Right lung (tissue), 10 donors: ENCODE measurements at places on chromosomes 2 and 18. TPM values are rescaled to one million over a fixed set of nuclear protein-coding genes. Genes with fewer than 3 reads are reported as not detected.

Gene GREB1L
- 0.58 TPM for polyA plus RNA-seq

- no peak for DNase-seq
Measured at GRCh38 chr18:77059294-77059916, 73.2 kb downstream of the MBP start.

- DNase-seq, result no peak
Measured at GRCh38 chr2:76684756-76685155, 837.4 kb downstream of the LRRTM4 start.

Gene SKOR2
- polyA plus RNA-seq, result not detected

Gene ALK
- polyA plus RNA-seq, result 0.04 TPM

DNA sequence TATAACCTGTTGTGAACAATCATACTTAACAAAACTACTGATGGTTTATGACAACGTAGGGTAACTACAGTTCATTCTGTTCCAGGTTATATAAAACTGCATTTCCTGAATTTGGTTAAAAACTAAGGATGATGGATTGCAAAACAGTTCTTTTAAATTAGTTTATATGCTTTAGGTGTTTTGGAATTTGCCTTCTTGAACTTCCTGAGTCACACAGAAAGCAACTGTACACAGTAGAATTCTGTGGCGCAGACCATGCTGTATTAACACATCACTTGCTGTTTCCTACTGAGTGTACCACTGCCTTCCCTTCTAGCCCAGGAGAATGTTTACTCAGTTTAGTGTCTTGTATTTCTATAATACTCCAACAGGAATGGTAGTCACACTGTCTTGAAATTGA is 19.4 kb downstream of the ITGB1BP1 start:
- no peak for DNase-seq

GRCh38 chr18:58535340-58536201 is 93.3 kb downstream of the ALPK2 start:
- DNase-seq, result no peak

GRCh38 chr2:158756976-158757375 is 38.1 kb upstream of the DAPL1 start:
- no peak for DNase-seq

Gene ELOA2
- polyA plus RNA-seq, result not detected

GRCh38 chr2:240576436-240577205 is 8.3 kb downstream of the RNPEPL1 start:
- DNase-seq, result no peak

DNA sequence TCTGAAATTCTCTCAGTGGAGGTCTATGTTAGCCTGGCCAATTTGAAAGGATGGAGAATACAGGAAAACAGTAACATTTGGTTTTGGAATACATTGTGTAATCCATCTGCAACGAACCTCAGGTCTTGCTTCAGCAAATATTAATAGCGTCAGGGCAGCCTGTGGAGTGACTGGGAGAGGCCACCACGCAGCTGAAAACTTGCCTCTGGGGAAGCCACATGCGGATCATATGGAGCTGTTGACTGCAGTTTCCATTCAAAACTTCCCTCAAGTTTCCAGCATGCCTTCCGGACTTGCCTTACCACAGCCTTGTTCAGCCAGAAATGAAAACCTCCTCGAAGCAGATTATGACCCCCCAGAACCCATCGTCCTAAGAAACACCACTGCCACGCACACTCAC is 25.7 kb downstream of the BCL11A start:
- DNase-seq, result no peak

Gene CEBPZ
- polyA plus RNA-seq, result 73.8 TPM

DNA sequence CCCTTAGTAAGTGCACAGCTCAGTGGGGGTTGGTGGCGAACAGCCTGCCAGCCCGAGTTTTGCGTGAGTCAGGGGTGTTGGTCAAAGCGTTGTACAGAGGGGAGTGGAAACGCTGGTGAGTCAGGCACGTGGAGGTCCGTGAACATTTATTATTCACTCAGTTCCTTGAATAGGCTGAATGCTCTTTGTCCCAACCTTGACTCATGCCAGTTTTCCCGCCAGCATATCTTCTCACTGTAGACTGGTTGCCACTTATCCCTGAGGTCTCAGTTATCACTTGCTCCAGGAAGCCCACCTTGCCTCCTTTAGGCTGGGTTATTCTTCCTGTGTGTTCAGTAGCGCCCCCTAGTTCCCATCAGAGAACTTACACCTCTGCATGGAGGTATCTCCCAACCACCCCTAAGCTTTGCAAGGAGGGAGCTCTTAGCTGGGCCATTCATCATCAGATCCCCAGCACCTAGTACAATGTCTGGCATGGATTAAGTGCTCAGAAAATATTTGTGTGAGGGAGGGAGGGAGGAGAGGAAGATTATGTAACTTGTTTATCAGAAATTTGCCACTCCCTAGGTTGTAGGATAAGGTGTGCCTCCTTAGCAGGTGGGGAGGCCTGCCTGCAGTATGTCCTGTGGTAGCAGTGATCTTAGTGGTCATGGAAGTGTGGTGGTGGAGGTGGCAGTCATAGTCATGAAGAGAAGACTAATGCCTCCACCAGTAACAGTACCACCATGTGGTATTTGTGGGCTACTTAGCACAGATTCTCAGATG is 72.1 kb downstream of the CABLES1 start:
- no peak for DNase-seq

DNA sequence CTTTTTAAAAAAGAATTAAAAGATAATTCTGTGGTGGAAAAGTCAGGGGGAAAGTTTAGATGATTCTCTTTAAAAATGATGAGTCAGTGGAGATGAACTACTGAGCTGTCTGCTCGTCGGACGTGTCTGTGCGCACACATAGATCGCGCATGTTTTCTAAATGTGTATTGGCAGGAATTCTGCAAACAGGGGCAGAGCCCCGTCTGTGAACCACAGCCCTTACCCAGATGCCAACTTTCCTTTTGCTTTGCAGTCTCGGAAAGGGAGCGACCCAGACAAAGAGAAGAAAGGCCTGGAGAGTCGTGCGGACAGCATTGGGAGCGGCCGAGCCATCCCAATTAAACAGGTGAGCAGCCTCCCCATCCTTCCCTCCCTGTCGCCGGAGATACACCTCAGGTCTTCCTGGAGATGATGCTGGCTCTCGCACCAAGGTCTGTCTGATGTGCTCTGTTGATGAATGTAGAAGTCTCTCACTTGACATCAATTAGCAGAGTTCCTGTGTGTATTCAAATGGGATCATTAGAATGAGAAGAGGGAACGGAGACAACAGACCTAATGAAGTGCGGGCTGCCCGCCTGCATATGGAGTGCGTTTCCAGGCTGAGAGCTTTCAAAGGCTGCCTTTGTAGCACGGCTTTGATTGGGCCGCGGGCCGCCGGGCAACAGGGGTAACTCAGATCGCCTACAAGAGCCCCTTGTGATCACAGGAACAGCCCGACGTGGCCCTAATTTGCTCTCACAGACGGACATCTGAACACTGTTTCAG is 313.3 kb downstream of the AGAP1 start:
- no peak for DNase-seq

GRCh38 chr2:1418566-1418965 is 5.3 kb downstream of the TPO start:
- no peak for DNase-seq

DNA sequence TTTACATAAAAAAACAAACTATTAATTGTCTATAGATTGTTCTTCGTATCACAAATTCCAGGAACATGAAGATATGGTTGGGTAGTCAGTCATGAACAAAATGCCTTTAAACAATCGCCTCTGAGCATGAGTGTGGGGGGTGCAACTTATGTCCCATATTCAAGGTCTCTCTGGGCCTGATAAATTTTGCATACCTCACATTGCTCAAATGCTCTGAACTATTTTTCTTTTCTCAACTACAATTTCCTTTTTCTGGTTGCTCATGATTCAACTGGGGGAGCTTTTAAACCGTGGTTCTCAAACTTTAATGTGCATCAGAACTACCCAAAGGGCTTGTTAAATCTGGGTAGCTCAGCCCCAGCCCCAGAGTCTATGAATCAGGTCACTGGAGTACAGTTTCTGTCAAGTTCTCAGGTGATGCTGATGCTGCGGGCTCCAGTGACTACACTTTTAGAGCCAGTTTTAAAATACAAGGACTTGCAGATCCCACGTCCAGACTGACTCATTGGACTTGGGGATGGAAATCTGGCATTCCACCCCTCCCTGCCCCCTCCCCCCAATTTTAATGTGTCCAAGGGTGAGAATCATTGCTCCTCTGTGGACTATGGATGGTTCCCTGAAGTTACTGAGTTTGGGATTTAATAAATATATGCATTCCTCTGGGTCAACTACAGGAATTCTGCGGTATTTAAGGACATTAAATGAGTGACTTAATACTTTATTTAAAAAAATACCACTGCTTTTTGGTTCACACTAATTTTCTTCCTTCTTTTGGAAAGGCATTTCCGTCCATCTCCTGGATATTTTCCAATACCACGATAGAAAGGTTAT is 1.5 kb upstream of the GPD2 start:
- DNase-seq, result no peak

DNA sequence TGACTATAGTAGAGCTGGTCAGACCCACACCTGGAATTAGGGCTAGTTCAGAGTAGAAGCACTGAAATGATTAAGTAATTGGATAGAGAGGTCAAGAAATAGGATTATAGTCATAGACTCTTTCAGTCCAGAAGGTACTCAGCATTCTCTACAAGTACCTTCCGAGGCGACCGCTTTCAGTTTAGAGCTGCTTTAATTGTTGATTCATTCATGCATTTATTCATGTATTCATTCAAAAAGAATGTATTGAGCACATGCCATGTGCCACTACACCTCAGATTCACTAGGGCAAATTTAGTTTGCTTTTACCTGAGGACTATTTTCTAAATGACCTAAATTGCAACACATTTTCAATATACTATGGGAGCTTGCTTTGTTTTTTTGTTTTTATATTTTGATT is 48.7 kb downstream of the CRIM1 start:
- no peak for DNase-seq

Gene MSH6
- polyA plus RNA-seq, result 67.3 TPM

Gene ACVR2A
- polyA plus RNA-seq, result 29.6 TPM

Gene KCNK3
- polyA plus RNA-seq, result 39.5 TPM

Gene ABCG8
- polyA plus RNA-seq, result 0.41 TPM

GRCh38 chr2:65751408-65751807 is 319.0 kb upstream of the SPRED2 start:
- DNase-seq, result no peak

Gene DSG4
- not detected for polyA plus RNA-seq

Gene PKP4
- 135 TPM for polyA plus RNA-seq

- DNase-seq, result no peak
Measured at GRCh38 chr2:12930391-12930790, 213.7 kb downstream of the TRIB2 start.

Gene RGPD5
- 23.6 TPM for polyA plus RNA-seq

DNA sequence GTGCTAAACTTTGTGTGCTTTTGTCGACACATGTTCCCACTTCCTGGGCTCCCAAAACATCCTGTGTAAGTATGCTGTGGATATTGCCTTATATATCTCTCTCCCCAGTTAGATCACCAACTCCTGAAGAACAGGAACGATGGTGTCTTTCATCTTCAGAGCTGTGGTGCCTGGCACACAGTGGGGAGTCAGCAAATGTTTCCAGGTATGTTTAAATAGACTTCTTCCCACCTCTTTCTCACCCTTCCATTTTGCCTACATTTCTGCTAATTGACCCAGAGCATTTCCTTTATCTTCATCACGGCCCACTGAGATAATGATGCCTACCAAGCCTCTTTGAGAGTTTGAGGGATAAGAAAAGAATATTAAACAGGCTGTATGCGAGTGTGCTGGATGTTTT is 60.7 kb downstream of the RND3 start:
- DNase-seq, result no peak

Gene GLI2
- polyA plus RNA-seq, result 16.1 TPM

- no peak for DNase-seq
Measured at GRCh38 chr18:39389800-39390379, 1824.3 kb upstream of the CELF4 start.

- no peak for DNase-seq
Measured at GRCh38 chr2:203797276-203797675, 70.3 kb upstream of the CTLA4 start.

Gene ATP6V1B1
- 3.0 TPM for polyA plus RNA-seq

DNA sequence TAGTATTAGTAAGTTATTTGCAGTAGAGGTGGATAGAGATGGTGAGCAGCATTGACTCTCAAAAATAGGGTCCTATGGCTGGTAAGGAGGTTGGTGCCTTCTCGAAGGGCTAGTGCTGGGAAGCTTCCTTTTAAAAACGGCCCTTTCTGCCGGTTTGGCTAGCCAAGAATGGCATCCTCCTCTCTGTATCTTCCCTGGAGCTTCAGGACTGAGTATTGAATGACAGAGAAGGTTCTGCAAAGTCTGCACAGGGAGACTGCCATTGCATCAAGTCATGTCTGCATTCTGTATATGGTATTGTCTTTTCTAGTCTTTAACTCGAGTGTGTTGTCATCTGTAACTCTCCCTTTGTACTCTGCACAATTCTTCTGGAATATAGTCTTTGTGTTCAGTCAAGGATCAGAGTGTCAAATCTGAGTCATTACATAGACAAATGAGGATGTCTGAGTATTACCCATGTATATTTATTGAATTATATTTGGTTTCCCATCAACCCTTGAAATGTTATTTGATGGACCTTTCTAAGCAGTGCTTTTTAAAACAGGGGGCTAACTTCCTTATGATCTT is 1.1 kb downstream of the LDLRAD4 start:
- DNase-seq, result no peak

- DNase-seq, result no peak
Measured at GRCh38 chr2:204114295-204115136, 178.0 kb downstream of the ICOS start.

GRCh38 chr18:34548120-34548972 is 161.8 kb upstream of the DTNA start:
- DNase-seq, result no peak

GRCh38 chr18:11980163-11980493 is 1.2 kb upstream of the IMPA2 start:
- no peak for DNase-seq

GRCh38 chr2:239819091-239819973 is 205.8 kb downstream of the NDUFA10 start:
- no peak for DNase-seq

Gene TCF7L1
- polyA plus RNA-seq, result 48.0 TPM
